ENCODE measurements at places on chromosomes 16 and 17.

GRCh38 chr17:5971969-5972368, 98.2 kb upstream of the WSCD1 start:
- no peak for DNase-seq

DNA sequence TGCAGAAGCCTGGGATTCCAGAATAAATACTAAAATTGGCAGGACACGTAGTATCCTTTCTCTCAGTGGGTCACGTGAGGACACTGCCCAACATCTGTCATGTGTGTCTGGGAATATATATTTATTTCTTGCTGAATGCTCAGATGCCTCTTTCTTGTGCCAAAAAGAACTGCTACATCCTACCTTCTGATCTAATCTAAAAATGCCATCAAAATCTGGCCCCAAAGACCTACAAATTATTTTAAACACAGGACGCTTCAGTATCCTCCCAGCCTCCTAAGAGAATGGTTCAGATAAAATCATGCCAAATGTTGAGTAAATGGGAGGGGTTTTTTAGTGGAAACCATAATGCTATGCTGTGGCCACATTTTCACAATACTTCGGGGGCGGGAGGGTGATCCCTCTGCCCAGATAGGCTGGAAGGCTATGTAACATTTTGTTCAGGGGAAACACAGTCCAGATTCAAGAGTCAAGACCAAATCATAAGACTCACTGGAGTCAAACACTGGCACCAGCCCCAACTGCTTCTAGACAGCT, 22.9 kb upstream of the CORO6 start:
- no peak for DNase-seq

- no peak for DNase-seq
These were observed 51.1 kb downstream of the SF3B3 start for GRCh38 chr16:70574595-70575271.

- DNase-seq, result no peak
These were observed 61.1 kb downstream of the TOM1L2 start for GRCh38 chr17:17911001-17911613.

GRCh38 chr17:10178506-10178991, 19.9 kb downstream of the GAS7 start:
- DNase-seq, result no peak

DNA sequence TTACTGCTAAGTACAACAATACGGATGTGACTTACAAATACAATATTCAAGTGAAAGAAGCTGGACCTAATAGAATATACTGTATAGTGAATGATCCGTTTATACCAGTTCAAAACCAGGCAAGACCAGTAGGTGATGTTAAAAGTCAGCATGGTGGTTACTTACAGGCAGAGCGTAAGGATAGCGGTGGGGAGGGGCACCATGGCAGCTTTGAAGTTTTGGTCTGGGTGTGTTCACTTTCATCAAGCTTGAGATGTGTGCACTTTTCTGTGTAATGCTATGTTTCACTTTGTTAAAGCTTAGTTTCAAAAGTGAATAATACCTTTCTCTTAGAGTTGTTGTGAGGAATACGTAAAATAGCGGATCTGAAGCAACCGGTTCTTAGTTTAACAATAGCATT, 16.5 kb upstream of the SLC35G3 start:
- no peak for DNase-seq

- DNase-seq, result no peak
These were observed 205.2 kb upstream of the CHMP6 start for GRCh38 chr17:80786470-80786869.

DNA sequence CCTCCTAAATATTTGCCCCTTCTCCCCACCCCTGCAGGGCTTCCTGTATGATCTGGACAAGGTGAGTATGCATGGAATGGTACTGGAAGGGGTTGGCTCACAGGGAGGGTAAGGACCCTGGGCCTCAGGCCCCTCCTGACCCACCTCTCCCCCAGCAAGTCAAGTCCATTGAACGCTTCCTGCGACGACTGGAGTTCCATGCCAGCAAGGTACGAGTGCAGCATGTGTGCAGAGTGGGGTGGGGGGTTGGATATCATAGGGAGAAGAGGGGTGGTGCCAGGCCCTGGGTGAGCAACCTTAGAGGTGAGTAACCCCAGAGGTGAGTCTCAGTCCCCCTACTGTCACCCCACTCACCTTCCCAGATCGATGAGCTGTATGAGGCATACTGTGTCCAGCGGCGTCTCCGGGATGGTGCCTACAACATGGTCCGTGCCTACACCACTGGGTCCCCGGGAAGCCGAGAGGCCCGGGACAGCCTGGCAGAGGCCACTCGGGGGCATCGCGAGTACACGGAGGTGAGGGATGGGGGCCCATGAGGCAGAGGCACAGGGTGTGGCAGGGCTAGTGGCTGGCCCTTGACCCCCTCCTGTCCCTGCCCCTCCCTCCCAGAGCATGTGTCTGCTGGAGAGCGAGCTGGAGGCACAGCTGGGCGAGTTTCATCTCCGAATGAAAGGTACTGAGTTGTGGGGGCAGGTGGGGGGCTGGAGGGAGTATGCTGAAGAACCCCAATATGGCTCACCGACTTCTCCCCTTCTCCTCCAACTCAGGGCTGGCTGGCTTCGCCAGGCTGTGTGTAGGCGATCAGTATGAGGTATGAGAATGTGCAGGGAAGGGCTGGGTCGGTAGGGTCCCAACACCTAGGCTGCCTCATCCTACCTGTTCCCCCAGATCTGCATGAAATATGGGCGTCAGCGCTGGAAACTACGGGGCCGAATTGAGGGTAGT, 11.3 kb downstream of the RIPOR1 start:
- DNase-seq, result no peak

GRCh38 chr17:36205637-36206485, 5.0 kb upstream of the CCL4L2 start:
- no peak for DNase-seq

GRCh38 chr17:70271200-70271599, 101.9 kb downstream of the KCNJ2 start:
- DNase-seq, result no peak

DNA sequence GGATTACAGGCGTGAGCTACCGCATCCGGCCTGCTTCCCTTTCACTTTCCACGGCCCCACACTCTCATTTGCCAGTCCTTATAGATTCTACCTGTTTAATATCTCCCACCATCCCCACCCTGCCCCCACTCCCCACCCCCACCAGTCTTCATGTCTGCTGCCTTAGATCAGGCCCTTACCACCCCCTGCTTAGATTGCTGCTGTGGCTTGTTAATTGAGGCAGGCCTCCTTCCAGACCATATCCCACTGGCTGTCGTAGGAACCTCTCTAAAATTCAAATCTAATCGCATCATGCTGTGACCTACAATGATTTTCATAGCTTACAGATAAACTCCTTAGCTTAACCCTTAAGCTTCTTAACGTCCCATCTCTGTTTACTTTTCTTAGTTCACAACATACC, 4.9 kb downstream of the IQCK start:
- DNase-seq, result no peak

GRCh38 chr17:6592173-6592572, 35.8 kb upstream of the PITPNM3 start:
- no peak for DNase-seq

- DNase-seq, result no peak
These were observed 7.1 kb downstream of the SETD1A start for GRCh38 chr16:30964574-30965226.

DNA sequence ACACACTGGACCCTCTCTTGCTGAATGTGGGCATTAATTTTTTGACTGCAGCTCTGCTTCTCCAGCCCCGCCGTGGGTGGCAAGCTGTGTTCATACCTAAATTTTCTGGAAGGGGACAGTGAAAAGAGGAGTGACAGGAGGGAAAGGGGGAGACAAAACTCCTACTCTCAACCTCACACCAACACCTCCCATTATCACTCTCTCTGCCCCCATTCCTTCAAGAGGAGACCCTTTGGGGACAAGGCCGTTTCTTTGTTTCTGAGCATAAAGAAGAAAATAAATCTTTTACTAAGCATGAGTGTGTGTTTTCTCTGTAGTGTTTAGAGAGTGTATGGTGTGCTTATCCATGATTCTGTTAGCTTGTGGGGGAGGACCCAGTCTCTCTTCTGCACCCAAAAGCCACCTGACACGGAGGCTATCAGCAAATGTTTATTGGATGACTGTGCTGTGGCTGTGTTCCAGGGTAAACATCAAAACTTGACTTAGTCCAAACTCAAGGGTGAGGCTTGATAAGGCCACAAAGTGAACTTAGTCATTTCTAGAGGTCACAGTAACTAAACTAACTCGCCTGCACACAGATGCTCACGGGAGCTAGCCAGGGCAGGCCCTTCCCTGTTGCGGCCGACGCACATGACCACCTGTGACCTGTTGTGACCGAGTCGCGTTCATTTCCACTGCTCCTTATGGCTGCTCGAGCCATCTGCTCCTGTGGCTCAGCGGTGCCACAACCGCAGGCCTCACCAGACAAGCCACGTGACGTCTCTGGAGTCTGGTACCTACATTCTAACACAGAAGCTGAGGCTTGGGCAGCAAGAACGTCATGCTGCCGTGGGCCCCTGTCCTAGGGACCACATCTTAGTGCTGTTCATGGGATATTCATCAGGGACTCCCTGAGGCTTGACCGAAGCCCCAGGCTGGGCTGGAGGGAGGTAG, 9.8 kb upstream of the MED11 start:
- no peak for DNase-seq

- no peak for DNase-seq
These were observed 173.1 kb upstream of the NLRP1 start for GRCh38 chr17:5757314-5757907.

- DNase-seq, result no peak
These were observed 79.9 kb upstream of the MON1B start for GRCh38 chr16:77111056-77111565.

DNA sequence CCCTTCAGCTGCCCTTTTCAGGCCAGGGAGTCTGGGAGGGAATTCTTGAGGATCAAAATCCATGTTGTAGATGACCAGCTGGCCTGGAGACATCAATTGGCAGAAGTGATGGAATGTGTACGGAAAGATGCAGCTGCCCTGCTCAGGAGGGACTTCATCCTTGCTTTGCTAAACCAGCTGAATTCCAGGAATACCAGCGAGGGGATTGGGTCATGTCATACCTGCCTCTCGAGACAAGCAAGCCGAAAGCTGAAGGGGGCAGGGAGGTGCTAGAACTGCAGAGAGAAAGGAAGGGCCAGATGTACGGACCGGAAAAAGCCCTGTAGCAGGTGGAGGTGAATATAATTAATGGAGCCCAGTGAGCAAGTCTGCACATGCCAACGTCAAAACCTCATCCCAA, 25.6 kb upstream of the NTN1 start:
- no peak for DNase-seq

DNA sequence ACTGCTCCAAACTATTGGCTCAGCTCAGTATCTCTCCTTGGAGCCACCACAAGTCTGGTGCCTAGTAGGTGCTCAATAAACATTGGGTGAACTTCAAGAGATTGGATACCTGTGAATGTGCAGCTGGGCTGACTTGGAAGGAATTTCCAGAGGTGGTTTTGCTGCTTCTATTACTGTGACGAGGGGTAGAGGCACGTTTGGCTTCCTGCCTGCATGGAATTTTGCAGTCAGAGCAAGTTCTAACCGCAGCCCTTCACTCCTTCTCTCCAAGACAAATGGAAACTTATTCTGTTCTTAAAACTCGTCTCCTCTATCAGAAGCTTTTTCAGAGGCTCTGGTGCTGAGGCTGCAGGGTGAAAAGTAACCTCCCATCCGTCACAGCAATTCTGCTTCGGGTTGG, 342.5 kb downstream of the CPPED1 start:
- DNase-seq, result no peak

Data from GM19239 (cell line).